A549 treated with Mapracorat at 1 μM for 4 hours (cell line): ENCODE measurements at places on chromosomes 1 and 21. TPM values are rescaled to one million over a fixed set of nuclear protein-coding genes. Genes with fewer than 3 reads are reported as not detected.

DMBX1 gene
- total RNA-seq, result 0.63 to 1.2 TPM (median 0.94 TPM) in 5 replicates

MROH7 gene
- not detected in 5 replicates for total RNA-seq

TLCD4 gene
- total RNA-seq, result 5.1 to 12.4 TPM (median 10.1 TPM) in 5 replicates

SYT11 gene
- 0.94 to 1.5 TPM (median 1.2 TPM) in 5 replicates for total RNA-seq

KDF1 gene
- total RNA-seq, result 0.18 to 0.30 TPM (median 0.22 TPM) in 3 of 5 replicates, not detected in the others

HTR6 gene
- total RNA-seq, result 0.15 to 0.22 TPM (median 0.19 TPM) in 4 of 5 replicates, not detected in the other

DYNLT5 gene
- total RNA-seq, result not detected in 5 replicates

NOS1AP gene
- 0.18 to 0.57 TPM (median 0.27 TPM) in 5 replicates for total RNA-seq

AMY1C gene
- total RNA-seq, result not detected in 5 replicates

SLC35D1 gene
- 6.6 to 7.9 TPM (median 7.6 TPM) in 5 replicates for total RNA-seq

ICOSLG gene
- total RNA-seq, result 2.9 to 4.4 TPM (median 4.0 TPM) in 5 replicates

KLF17 gene
- 0.41 to 0.61 TPM (median 0.48 TPM) in 5 replicates for total RNA-seq

CFAP141 gene
- not detected in 5 replicates for total RNA-seq
